ENCODE measurements at places on chromosomes 2 and 18.

DNA sequence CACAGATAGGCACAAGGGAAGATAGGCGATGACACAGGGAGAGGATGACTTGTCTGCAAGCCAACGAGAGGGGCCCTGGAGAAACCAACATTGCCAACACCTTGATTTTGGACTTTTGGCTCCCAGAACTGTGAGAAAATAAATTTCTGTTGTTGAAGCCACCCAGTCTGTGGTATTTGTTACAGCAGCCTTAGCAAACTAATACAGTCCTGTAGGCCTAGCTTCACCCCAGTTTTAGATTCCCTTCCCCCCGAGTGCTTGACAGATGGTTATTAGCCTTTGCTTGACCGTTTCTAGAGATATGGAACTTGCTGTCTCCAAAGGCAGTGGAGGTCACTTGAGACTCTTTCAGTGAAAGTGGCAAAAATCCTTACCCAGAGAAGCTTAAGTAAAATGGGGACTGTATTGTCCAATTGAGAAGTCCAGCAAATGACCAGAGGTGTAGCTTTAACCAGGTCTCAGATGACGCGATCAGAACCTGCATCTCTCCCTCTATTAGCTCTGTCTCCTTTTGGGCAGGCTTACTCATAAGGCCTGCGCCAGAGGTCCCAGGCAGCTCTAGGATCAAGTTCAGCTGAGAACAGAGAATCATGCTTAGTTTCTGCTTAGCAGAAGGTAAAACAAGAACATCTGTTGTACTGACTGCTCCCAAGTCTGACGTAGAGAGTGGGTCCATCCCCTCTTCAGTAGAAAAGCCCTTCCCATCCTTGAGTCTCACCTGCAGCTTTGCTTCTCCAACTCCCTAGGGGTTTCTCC is 50.4 kb downstream of the MFSD6 start:
- no peak for DNase-seq

GRCh38 chr18:45521777-45522176 is 93.5 kb upstream of the SLC14A2 start:
- DNase-seq = no peak

DNA sequence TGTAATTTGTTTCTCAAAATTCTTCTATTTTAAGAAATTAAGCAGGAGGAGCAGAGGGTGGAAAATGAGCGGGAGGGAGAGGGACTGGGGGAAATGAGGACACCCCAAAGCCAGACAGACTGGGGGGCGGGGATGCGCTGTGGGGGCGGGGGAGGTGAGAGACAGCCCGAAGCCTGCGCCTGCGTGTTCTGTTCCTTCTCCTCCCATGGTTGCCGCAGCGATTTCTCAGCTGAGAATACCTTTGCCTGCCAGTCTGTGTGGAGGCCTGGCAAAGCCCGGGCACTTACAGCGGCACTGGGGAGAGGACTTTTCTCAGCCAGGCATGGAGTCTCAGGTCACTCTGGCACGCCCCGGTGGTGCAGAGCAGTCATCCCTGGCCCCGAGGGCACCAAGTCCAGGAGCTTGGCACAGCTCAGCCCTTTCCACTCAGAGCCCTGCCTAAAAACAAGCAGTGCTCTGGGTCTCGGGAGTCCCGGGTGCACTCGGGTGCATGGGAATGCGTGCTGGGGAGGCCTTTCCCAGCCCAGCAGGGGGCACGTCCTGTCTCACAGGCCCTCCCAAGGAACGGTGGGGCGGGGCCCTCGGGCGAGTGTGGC is 289.3 kb upstream of the HS6ST1 start:
- DNase-seq = no peak

DNA sequence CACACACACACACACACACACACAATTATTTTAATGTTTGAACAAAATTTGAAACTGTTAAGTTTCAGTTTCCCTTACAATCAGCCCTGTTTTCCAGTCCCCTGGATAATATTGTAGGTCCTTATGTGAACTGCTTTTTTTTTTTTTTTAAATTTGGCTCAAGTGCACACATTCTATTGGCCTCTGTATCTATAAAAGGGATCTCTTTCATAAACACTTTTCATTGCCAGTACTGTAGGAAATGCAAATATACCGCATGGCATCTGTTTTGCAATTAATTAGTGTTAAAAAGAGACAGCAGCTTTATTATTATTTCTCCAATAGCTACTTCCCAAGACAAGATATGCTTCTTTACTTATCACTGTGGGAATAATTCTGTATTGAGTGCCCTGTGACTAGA is 738.7 kb downstream of the EPHA4 start:
- DNase-seq = no peak

GRCh38 chr18:57209713-57210106 is 62.8 kb downstream of the BOD1L2 start:
- no peak for DNase-seq

- DNase-seq = no peak
Observed at GRCh38 chr2:126356631-126357030, 299.3 kb upstream of the GYPC start.

- no peak for DNase-seq
Observed at GRCh38 chr18:23095463-23095862, 39.8 kb upstream of the CABLES1 start.

DNA sequence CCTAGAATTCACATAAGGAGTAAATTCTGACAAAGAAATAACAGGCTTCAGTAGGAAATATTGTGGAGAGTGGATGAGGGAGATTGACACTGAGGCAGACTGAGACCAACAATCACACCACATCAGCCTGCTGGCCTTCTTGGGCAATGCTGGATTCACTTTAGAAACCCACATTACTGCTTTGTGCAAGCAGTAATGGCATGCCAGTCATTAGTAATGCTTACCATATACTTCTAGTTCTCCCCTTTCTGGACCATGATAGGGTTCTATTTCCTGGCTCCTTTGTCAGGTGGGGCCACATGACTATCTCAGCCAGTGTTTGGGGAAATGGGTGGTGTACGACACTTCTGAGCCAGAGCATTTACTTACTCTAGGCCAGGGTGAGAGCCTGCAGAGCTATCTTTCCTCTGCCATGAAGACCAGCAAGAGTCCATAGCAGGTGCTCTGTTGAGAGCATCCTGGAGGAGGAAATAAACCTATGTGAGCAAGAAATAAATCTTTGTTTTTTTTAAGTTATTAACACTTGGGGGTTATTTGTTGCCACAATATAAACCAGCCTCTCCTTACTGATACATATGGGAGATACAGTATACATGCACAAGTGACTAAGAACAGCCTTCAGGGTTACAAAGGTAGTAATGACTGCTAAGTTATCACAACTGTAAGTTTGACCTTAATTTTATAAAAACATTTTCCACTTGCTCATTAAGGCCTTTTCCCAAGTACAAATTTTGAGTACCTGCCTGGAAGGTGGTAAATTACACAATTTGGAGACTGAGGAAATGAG is 89.3 kb upstream of the TANK start:
- DNase-seq = no peak

GRCh38 chr2:6554466-6554865 is 311.2 kb downstream of the CMPK2 start:
- peak; percentile 93 for DNase-seq

DNA sequence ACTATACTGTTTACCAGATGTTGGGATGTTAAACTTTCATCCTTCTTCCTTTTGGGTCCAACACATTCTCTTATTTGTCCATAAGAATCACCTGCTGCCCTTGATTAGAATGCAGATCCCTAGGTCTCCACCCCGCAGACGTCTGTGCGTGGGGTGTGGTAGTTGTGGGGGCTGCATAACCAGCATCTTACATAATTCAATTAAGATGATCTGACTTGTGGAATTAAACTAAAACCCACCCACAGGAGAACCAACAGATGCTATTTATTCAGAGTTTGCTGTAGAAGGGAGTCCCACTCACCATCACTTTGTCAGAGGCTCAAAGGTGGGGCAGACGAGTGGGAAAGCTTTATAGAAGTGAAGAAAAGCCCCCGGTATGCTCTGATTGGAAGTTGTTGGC is 1.6 kb upstream of the KLHL23 start:
- no peak for DNase-seq

- DNase-seq = no peak
Observed at GRCh38 chr18:34807106-34807796, 97.2 kb downstream of the DTNA start.

DNA sequence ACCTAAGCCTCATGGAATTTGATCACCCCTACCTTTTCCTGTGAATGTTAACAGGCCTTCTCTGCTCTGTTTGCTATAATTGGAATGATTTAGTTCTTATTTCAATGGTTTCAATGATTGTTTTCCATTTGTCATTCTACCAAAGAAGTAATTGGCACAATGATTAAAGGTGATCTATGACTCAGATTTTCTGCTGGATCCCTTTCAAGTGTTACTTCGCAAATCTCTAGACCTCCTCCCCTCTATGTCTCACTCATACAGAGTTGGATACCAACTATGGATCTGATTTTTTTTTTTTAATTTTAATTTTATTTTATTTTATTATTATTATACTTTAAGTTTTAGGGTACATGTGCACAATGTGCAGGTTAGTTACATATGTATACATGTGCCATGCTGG is 29.6 kb upstream of the FAM117B start:
- no peak for DNase-seq

DNA sequence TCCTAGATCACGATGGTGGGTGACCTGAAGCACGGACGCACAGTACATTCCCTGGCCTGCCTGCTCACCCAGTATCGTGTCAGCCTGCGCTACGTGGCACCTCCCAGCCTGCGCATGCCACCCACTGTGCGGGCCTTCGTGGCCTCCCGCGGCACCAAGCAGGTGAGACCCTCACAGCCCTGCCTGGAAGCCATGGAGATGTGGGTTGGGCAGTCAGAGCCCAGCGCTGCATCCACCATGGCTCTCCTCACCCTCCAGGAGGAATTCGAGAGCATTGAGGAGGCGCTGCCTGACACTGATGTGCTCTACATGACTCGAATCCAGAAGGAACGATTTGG is 20.3 kb downstream of the SLC30A3 start:
- DNase-seq = no peak

DNA sequence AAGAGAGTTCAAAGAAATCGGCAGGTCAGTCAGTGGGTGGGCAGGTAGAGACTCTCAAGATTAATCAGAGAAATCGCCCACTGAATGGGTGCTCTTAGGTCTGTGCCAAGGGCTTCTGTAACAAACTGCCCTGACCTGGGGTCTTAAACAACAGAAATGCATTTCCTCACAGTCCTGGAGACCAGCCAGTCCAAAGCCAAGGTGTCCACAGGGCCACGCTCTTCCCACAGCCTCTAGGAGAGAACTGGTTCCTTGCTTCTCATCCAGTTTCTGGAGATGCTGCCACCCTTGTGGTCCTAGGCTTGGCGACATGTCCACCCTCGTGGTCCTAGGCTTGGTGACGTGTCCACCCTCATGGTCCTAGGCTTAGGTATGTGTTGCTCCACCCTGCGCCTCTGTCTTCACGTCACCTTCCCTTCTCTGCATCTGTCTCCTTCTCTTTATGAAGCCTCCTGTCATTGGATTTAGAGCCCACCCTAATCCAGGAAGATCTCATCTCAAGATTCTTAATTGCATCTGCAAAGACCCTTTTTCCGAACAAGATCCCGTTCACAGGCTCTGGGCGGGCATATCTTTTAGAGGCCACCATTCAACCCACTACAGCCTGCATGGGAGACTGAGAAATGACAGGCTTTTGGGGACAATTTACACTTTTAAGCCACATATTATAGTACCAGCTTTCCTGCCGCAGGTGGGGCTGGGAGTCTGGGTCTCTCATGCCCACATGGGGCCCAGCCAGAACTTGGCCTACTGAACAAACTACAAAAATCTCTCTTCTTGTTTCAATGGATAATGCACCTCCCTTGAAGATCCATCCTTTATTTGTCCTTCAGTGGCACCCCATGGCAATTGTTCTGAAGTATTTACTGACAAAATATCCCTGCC is 161.3 kb downstream of the ASB1 start:
- DNase-seq = no peak

GRCh38 chr2:238203094-238203972 is at the start of gene ILKAP:
Gene ILKAP, minus strand, starts transcription at chr2:238203695. Its CDS starts 142 bp downstream, at chr2:238203553.
- DNase-seq = peak; percentile 72

DNA sequence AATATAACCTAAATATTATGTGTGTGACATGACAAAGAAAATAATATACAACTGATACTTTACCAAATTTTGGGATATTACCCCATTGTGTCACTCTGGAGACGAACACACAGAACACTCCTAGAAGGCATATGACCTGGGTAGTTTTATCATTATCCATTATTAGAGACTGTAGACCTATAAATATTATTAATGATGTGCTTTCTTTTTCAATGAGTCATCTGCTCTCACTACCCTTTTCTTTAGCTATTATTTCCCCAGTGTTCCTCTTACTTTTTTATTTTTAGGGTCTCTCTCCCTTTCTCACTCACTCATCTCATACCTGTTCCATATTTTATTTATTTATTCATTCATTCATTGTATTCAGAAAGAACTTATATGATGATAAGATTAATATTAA is 143.3 kb upstream of the ITGA4 start:
- no peak for DNase-seq

DNA sequence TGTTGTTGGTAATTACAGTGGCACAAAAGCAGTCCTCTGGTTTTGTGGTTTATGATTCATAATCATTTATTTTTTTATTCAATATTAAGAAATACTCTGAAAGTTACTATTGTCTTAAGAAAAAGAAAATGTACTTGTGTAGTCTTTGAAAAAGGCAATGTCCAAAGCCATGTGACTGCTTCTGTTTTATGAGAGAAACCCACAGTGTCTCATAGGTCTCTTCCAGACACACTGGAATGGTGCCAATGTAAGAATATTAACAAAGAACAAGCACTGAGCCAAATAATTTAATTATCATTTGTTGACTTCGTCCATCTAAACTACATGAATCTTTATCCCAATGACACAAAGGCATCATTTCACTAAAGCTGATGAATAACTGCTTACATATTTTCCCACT is 62.5 kb downstream of the RPRM start:
- no peak for DNase-seq

DNA sequence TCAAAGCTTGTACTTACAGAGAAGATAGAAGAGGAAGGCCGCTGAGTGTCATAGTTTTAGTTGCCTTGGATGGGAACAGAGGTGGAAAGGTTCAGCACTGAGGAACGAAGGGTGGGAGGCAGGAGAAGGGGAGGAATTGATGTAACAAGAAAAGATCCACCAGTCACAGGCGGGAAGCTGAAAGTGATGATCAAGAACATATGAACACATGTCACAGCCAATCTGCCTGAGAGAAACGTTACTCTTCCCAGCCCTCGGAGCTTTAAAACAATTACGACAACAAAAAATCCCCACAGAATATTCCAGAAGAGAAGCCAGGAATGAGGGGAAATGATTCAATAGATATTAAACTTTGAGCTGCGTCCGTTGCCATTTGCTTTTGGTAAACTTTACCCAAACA is 87.1 kb downstream of the TSHZ1 start:
- DNase-seq = no peak

DNA sequence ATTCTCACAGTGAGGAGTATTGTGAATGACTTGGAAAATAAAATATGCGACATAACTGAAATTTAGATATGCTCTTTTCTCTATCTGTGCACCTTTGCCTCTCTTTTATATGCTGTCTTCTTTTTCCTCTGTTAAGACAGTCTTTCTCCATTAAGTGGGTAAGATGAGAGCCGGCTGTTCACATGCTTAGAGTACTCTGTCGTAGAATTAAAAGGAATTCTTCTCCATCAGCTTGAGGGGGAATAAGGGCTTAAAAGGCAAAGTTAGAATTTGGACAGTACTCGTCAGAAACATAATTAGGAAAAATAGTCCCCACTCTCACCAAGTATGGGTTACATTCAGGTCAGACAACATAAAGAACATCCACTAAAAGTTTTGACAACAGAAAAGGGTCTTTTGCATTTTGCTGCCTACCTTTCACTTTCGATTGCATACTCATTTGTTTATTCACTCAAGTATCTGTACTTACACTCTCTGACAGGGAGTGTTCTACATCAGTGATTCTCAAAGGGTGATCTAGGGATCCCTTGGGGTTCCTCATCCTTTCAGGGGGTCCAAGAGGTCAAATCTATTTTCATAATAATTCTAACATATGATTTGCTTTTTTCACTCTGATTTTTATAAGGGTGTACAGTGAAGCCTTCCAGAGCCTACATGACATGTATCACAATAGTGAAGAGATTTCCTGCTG is 48.0 kb downstream of the ARHGAP15 start:
- DNase-seq = peak; percentile 79

Measured in DMS79 treated with DMSO at 0.1 percent for 48 hours (cell line).